Hematopoietic multipotent progenitor cell treated with erythropoietin and hydrocortisone succinate and interleukin-3 and kit ligand, for 17 days (in vitro differentiated cells): ENCODE measurements at places on chromosomes 1 and 21.

DNA sequence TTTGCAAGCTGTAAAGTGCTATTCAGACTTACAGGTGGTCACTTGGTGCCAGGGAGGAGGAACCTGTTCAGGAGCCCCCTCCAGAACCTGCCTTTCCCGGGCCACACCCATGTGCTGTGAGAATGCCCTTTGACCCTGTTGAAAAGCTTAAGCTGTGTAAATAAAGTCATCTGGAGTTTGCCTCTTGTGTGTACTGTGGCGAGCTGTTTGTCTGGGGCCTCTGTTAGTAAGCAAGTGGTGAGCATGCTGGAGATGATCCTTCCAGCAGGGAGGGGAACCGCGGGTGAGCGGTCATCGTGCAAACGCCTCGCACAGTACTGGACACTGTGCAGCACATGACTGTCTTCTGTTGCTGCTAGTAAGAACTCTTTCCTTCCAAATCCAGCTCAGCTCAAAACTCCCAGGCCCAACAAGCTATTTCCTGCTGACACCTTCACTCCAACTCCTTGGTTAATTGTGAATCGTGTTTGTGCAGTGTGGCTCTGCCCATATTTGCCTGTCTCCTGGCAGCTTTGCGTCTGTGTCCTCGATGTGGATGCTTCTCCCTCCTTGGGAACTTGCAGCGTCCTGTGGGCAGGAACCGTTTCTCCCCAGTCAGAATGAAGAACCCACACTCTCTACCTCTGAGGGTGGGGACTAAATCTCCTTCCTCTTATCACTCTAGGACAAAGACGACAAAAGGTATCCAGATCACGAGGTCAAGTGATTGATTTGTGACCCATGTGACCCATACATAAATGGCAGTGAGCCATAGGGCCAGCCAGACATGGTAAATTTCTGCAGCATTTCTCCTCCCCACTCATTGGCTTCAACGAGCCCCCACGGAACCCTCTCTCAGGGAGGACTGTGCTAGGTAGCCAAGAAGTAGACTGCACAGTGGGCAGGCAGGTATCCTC is 13.9 kb upstream of the BTG2 start:
- DNase-seq: no peak

DNA sequence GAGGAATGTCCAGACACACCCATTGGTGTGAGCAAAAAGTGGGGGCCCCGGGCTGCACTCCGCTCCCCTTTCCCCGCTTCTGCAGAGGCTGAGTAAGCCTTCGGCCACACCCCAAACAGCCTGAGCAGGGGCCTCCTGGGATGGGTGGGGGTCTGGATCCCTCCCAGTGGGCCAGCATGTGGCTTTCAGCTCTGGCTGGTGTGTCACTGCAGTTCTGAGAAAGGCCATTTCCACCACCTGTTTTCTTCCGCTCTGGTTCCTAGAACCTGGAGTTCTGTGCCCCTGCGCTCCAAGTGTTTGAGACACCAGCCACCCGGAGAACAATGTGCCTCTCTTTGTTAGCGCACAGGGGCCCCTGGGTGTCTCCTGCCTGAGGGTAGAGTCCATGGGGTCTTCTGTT is 30.9 kb downstream of the SLC37A1 start:
- no peak for DNase-seq

GRCh38 chr1:92583821-92584760 is 97.4 kb upstream of the GFI1 start:
- no peak for DNase-seq

GRCh38 chr21:34526618-34527290 is 14.7 kb upstream of the KCNE1 start:
- no peak for DNase-seq

- no peak for DNase-seq
These were observed 27.8 kb upstream of the HYI start for GRCh38 chr1:43481491-43481890.

DNA sequence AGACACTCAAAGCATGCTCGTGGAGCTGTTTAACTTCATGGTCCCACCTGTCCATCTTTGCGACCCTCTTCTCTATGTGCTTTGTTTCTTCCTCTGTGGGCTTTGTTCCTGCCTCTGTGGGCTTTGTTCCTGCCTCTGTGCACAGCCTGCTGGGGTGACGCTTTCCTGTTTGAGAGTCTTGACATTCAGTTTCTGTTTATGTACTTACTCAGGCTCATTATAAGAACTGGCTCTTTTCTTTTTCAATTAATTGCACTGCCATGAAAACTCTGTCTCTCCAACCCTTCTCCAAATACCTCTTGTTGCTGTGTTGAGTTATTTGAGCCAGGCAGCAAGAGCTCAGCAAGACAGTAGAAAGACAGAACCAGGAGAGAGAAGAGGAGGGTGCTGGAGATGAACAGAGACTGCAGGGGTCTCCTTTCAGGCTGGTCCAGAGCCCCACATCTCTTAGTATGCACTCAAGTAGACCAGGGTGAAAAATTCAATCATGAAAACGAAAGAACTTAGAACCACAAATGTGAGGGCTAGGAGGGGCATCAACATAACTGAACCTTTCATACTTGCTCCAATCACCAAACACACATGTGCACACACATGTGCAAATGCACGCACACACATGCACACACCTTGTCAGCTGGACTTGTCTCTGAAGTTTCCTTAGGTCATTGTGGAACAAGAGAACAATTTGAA is 88.3 kb upstream of the SGIP1 start:
- DNase-seq: no peak
